Right atrium auricular region (tissue), 2 donors: ENCODE measurements at places on chromosomes 6 and 20. TPM values are rescaled to one million over a fixed set of nuclear protein-coding genes. Genes with fewer than 3 reads are reported as not detected.

POU5F1 gene
- total RNA-seq = not detected

RAB23 gene
- 8.6 TPM for total RNA-seq

TMEM244 gene
- not detected for total RNA-seq

TRIM40 gene
- total RNA-seq = not detected

GSTA2 gene
- total RNA-seq = not detected

ZNF165 gene
- 1.1 TPM for total RNA-seq

BEND6 gene
- total RNA-seq = 5.9 TPM

SIM1 gene
- not detected for total RNA-seq

BPIFB1 gene
- not detected for total RNA-seq

PTGIS gene
- 169 TPM for total RNA-seq

RAMACL gene
- total RNA-seq = 0.20 TPM

BRD2 gene
- 56.9 TPM for total RNA-seq

PRND gene
- total RNA-seq = not detected

FAM184A gene
- total RNA-seq = 1.3 TPM

SYNDIG1 gene
- 38.1 TPM for total RNA-seq

DYNLT2 gene
- 0.20 TPM for total RNA-seq

TSPO2 gene
- not detected for total RNA-seq
